ENCODE measurements at places on chromosomes 5 and 9.

DNA sequence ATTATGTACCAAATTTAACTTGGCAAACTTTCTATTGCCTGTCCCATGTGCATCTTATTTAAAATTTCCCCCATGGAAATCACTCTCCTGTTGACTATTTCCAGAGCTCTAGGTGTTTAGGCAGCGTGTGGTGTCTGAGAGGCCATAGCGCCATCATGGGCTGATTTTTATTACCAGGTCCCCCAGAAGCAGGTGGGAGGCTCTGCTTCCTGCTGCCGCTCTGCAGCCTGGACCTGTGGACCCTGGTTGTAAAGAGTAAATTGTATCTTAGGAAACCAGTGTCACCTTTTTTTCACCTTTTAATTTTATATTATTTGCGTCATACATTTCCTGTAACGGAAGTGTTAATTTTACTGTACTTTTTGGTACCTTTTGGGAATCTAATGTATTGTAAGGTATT lies 6.4 kb downstream of the HNRNPAB start:
- peaks cover 67% of the 10 kb centered on the region for H3K36me3 ChIP-seq
- H3K4me3 ChIP-seq: no peak overlapping the region
- no peak overlapping the region for H3K27ac ChIP-seq
- H3K27me3 ChIP-seq: no peaks in the 10 kb centered on the region

GRCh38 chr9:80866576-80867227 lies 822.6 kb downstream of the TLE1 start:
- H3K36me3 ChIP-seq: no peaks in the 10 kb centered on the region
- H3K4me3 ChIP-seq: no peak overlapping the region
- H3K27me3 ChIP-seq: no peaks in the 10 kb centered on the region
- no peak for DNase-seq
- H3K27ac ChIP-seq: no peak overlapping the region
- no peaks in the 10 kb centered on the region for H3K4me1 ChIP-seq

- H3K27ac ChIP-seq: no peak within 1 kb of the TSS
- no peak within 1 kb of the TSS for H3K4me3 ChIP-seq
- no peaks in the 10 kb centered on the region for H3K4me1 ChIP-seq
- H3K27me3 ChIP-seq: peaks cover 31% of the 10 kb centered on the region
- DNase-seq: no peak
These were observed at the start of gene RASEF for GRCh38 chr9:83062651-83063527. TSS of gene RASEF (minus strand) at chr9:83063142. CDS start at chr9:83062867, 275 bp downstream.

- H3K27me3 ChIP-seq: no peaks in the 10 kb centered on the region
- H3K27ac ChIP-seq: no peak overlapping the region
- DNase-seq: no peak
- H3K4me3 ChIP-seq: no peak overlapping the region
These were observed 105.2 kb downstream of the CDK5RAP2 start for GRCh38 chr9:120474591-120475243.

DNA sequence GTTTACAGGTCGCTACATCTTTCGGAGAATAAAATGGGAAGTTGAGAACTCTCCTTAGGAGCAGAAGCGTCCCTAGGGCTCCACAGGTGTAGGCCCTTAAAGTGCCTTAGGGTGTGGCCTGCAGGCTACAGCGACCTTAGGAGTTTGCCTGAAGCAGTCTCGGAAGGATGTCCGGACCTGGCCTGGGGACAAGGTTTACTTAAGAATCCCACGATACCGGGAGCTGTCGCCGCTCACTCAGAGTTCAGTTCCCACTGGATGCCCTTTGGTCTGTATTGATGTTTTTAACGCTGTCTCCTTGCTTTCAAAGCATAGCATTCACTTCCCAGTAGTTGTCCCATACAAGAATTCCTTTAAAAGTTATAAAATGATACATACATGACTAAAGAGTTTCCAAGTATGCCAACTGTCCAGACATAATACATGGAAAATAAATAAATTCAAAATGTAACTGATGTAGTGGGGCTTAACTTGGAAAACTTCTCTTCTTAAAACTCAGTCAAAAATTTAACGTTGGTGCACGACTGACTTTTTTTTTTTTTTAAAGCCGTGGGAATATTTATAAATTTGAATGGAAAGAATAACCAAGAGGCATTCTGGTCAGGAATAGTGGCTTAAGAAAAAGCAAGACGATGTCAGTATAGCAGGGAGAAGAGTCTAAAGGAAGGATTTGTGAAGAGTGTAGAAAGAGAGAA lies 848 bp downstream of the RAD50 start:
- peak overlapping the region; percentile 94 for H3K27ac ChIP-seq
- peaks cover 7% of the 10 kb centered on the region for H3K36me3 ChIP-seq
- H3K4me3 ChIP-seq: peak overlapping the region; percentile 99
- H3K4me1 ChIP-seq: peaks cover 19% of the 10 kb centered on the region

- peaks cover 84% of the 10 kb centered on the region for H3K4me1 ChIP-seq
- peak overlapping the region; percentile 65 for H3K4me3 ChIP-seq
- H3K36me3 ChIP-seq: peaks cover 34% of the 10 kb centered on the region
- H3K27me3 ChIP-seq: no peaks in the 10 kb centered on the region
- peak; percentile 38 for DNase-seq
- H3K27ac ChIP-seq: peak overlapping the region; percentile 98
These were observed 36.0 kb downstream of the ADAM19 start for GRCh38 chr5:157539503-157540022.

GRCh38 chr5:167011196-167011595 lies 1280.2 kb upstream of the WWC1 start:
- no peak overlapping the region for H3K27ac ChIP-seq
- no peak overlapping the region for H3K4me3 ChIP-seq
- H3K27me3 ChIP-seq: no peaks in the 10 kb centered on the region
- H3K4me1 ChIP-seq: no peaks in the 10 kb centered on the region

- H3K36me3 ChIP-seq: no peaks in the 10 kb centered on the region
- H3K27ac ChIP-seq: no peak overlapping the region
- peaks cover 11% of the 10 kb centered on the region for H3K27me3 ChIP-seq
- H3K4me3 ChIP-seq: no peak overlapping the region
- peaks cover 4% of the 10 kb centered on the region for H3K4me1 ChIP-seq
- no peak for DNase-seq
These were observed 22.9 kb upstream of the GOLPH3 start for GRCh38 chr5:32197032-32197431.

DNA sequence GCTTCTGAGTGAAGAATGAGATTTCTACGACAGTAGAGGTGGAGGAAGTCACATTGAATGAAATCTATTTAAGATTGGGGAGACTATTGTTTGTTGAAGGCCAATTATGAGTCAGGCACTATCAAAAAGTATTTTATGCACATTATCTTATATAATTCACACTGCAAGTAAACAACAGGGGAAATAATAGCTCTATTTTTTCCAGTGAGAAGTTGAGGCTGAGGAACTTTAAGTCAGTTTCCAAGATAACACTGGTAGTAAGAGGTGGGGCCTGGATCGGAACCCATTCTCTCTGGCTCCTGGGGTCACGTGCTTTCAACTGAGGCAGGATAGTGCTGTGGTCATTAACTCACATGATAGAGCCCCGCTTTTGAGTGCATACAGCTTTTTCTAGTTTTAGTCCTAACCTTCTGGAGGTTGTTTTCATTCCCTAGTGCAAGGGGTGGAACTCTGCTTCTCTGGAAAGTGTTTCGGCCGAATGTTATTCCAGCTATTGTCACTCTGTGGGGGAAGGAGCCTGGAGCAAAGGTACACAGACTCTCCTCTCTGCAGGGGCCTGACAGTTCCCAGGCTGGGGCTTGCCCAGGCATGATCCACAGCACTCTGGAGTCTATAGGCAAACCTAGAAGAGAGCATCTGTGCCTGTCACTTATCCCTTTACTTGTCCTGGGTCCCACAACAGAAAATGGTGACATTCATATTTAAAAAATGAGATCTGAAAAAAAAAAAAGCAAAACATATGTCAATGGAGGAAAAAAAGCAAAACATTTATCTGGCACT lies 352.4 kb upstream of the ACTBL2 start:
- H3K27ac ChIP-seq: no peak overlapping the region
- no peak overlapping the region for H3K4me3 ChIP-seq
- H3K4me1 ChIP-seq: no peaks in the 10 kb centered on the region

GRCh38 chr5:170892196-170892595 lies 30.4 kb downstream of the RANBP17 start:
- no peak for DNase-seq
- no peak overlapping the region for H3K27ac ChIP-seq
- no peaks in the 10 kb centered on the region for H3K36me3 ChIP-seq
- no peak overlapping the region for H3K4me3 ChIP-seq
- no peaks in the 10 kb centered on the region for H3K4me1 ChIP-seq

- peaks cover 33% of the 10 kb centered on the region for H3K27me3 ChIP-seq
- H3K27ac ChIP-seq: no peak overlapping the region
- H3K4me3 ChIP-seq: no peak overlapping the region
- no peaks in the 10 kb centered on the region for H3K36me3 ChIP-seq
These were observed 5.5 kb downstream of the ASTN2 start for GRCh38 chr9:117409321-117409720.

GRCh38 chr5:91146230-91146629 lies 236.9 kb downstream of the ARRDC3 start:
- H3K27me3 ChIP-seq: no peaks in the 10 kb centered on the region
- no peaks in the 10 kb centered on the region for H3K4me1 ChIP-seq
- H3K36me3 ChIP-seq: no peaks in the 10 kb centered on the region
- H3K27ac ChIP-seq: no peak overlapping the region
- no peak for DNase-seq

GRCh38 chr5:10301842-10302610 lies 5.7 kb downstream of the CMBL start:
- H3K27me3 ChIP-seq: peaks cover 7% of the 10 kb centered on the region
- peaks cover 3% of the 10 kb centered on the region for H3K4me1 ChIP-seq
- no peak for DNase-seq

- no peak overlapping the region for H3K27ac ChIP-seq
- H3K4me1 ChIP-seq: peaks cover 10% of the 10 kb centered on the region
- H3K27me3 ChIP-seq: no peaks in the 10 kb centered on the region
- peaks cover 19% of the 10 kb centered on the region for H3K36me3 ChIP-seq
These were observed 41.6 kb downstream of the FOCAD start for GRCh38 chr9:20725675-20726074.

GRCh38 chr5:148988328-148988727 lies 74.5 kb downstream of the SH3TC2 start:
- H3K4me1 ChIP-seq: no peaks in the 10 kb centered on the region
- H3K27me3 ChIP-seq: peaks cover 15% of the 10 kb centered on the region
- no peak overlapping the region for H3K4me3 ChIP-seq
- no peaks in the 10 kb centered on the region for H3K36me3 ChIP-seq
- H3K27ac ChIP-seq: no peak overlapping the region

GRCh38 chr9:134597957-134598883 lies 43.4 kb upstream of the COL5A1 start:
- no peak overlapping the region for H3K4me3 ChIP-seq
- no peaks in the 10 kb centered on the region for H3K36me3 ChIP-seq
- DNase-seq: no peak
- peaks cover 5% of the 10 kb centered on the region for H3K27me3 ChIP-seq
- no peaks in the 10 kb centered on the region for H3K4me1 ChIP-seq

DNA sequence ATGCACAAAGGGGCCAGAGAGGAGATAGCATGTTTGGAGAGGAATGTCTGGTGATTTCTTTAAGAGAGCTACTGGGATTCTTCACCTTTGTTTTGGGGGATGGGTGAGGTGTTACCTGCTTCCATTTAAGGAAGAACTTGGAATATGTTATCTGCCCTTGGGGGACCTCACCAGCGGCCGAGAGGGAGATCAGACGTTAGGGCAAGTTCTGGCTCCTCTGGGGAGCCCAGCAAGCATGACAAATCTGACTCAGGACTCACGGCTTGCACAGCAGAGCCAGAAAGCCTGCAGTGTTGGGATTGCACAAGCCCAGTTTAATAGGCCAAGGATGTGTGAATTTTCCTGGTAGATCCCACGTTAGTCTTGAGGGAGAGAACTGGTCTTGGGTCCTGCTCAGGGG lies 40.3 kb downstream of the SLC28A3 start:
- DNase-seq: no peak
- no peaks in the 10 kb centered on the region for H3K27me3 ChIP-seq
- H3K36me3 ChIP-seq: no peaks in the 10 kb centered on the region

- no peaks in the 10 kb centered on the region for H3K27me3 ChIP-seq
- H3K36me3 ChIP-seq: peaks cover 14% of the 10 kb centered on the region
- no peak overlapping the region for H3K27ac ChIP-seq
- peaks cover 40% of the 10 kb centered on the region for H3K4me1 ChIP-seq
- H3K4me3 ChIP-seq: no peak overlapping the region
These were observed 10.4 kb downstream of the LRRC8A start for GRCh38 chr9:128892221-128892921.

GRCh38 chr5:171311322-171312077 lies 2.5 kb downstream of the TLX3 start:
- no peak for DNase-seq
- H3K4me3 ChIP-seq: no peak overlapping the region
- H3K27ac ChIP-seq: no peak overlapping the region
- peaks cover 66% of the 10 kb centered on the region for H3K27me3 ChIP-seq

DNA sequence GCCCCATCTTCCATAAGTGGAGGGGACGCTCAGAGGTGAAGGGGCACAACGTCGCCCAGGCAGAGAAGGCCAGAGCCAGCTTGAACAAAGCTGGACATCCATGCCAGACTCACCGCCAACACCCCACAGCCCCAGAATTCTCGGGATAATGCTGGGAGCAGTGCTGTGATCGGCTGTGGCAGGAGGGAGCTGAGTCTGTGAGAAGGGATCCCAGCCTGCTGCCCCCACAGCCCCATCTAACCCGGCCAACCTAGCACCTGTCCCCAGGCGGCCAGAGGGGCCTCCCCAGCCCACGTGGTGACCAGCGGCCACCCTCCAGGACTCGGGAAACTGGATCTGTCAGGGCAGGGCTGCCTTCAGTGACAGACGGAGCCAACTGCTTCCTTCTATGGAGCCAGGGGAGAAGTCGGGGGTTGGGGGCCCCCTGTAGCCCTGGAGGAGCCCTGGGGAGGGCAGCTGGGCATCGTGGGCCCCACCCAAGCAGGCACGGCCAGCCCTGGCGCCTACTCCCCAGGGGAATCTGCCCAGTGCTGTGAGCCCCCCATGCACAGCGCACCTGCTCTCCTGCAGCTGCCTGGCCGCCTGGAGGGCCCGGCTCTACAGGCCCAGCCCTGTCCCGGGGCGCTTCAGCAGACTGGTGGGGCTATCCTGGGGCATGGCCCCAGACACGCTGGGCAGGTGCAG lies 6.0 kb downstream of the BRD3 start:
- H3K27ac ChIP-seq: no peak overlapping the region
- no peaks in the 10 kb centered on the region for H3K36me3 ChIP-seq
- no peak for DNase-seq
- H3K4me1 ChIP-seq: peaks cover 57% of the 10 kb centered on the region
- no peak overlapping the region for H3K4me3 ChIP-seq

Data from activated CD4-positive, alpha-beta memory T cell treated with anti-CD3 and anti-CD28 coated beads for 36 hours (primary cell).